Fibroblast of skin of abdomen (primary cell): ENCODE measurements at places on chromosomes 12 and 14.

- DNase-seq = no peak
Observed at GRCh38 chr14:71931492-71932228, 569 bp upstream of the RGS6 start.

- peak; percentile 28 for DNase-seq
Observed at GRCh38 chr12:59382282-59383078, 213.3 kb upstream of the SLC16A7 start.

DNA sequence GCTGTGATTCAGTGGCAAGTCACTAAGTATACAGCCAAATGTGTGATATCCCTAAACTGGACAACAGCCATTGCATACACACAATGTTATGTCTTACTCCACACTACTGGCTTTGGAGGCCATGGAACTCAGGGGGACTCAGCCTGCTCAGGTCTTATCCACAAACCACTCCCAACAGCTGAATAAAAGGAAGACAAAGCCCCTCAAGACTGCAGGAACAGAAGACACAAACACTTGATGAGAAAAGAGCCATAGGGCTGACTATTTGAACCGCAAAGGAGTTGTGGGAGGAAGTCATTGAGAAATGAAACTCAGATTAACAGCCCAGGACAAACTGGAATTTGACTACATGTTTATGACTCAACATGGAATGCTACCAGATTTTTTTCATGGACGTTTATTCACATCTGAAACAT, 40.9 kb downstream of the PTGER2 start:
- DNase-seq = peak; percentile 94

DNA sequence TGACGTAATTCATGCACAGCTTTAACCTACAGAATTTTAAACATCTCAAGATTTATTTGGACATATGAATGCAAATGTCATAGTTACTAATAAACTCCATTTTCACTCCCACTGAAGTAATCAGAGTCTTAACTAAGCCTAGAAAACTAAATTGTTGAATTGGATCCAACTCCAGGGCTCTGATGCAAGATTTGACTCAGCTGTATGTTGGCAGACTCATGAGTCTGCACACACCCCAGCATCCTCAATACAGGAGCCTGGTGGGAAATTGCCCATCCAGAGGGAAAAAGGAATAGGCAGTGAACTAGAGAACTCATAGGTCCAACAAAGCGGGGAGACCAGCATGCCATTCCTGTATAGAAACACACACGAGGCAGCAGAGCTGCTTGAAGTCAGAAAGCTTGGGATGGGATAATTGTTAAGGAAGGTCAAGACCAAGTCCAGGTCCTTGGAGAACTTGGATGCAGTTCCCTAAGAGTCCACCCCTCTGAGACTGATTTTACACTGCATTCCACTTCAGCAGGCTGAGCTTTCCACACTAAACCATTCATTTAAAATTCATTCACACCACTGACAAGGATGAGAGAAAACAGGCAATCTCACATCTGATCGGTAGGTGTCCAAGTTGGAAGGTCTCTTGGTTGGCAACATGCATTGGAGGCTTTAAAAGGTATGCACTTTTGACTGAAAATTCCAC, 14.4 kb downstream of the TMTC1 start:
- peak; percentile 75 for DNase-seq

GRCh38 chr12:108777156-108777555, 45.8 kb upstream of the CORO1C start:
- DNase-seq = no peak

DNA sequence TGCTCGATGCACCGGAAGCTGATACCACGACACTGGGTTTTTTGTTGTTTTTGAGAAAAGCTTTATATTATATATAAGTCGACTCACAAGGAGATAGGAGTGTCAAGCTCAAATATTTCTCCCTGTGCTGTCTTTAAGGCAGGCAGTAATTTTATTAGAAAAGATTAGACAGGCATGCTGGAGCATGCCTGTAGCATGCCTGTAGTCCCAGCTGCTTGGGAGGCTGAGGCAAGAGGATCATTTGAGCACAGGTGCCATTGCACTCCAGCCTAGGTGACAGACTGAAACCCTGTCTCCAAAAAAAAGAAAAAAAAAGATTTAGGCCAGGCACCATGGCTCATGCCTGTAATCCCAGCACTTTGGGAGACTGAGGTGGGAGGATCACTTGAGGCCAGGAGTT, 51.8 kb downstream of the GNS start:
- no peak for DNase-seq

GRCh38 chr12:27822076-27822712, 42.2 kb upstream of the MANSC4 start:
- peak; percentile 75 for DNase-seq

- no peak for DNase-seq
Observed at GRCh38 chr12:98275131-98275475, 240.3 kb upstream of the TMPO start.

GRCh38 chr12:112096070-112096469, 12.5 kb downstream of the NAA25 start:
- DNase-seq = no peak

- DNase-seq = peak; percentile 87
Observed at GRCh38 chr12:65327207-65328076, 49.0 kb downstream of the MSRB3 start.

- DNase-seq = no peak
Observed at GRCh38 chr14:54258382-54258781, 138.4 kb upstream of the CDKN3 start.

DNA sequence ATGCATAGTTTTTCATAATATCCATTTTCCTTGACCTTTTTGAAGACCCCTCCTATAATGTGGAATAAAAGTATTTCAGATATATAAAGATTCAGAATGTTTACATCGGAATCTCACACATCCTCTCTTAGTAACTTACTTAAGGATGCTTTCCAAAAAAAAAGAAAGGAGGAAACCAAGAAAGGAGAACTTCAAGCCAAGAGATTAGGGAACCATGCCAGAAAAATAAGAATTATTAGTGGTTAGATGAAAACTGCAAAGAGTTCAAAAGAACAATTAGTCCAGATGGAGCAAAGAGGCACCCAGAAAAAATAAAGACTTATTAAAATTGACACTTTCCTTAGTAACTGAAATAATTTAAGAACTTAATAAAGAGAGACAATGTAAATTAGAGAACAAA, 179.2 kb downstream of the DUSP6 start:
- no peak for DNase-seq

DNA sequence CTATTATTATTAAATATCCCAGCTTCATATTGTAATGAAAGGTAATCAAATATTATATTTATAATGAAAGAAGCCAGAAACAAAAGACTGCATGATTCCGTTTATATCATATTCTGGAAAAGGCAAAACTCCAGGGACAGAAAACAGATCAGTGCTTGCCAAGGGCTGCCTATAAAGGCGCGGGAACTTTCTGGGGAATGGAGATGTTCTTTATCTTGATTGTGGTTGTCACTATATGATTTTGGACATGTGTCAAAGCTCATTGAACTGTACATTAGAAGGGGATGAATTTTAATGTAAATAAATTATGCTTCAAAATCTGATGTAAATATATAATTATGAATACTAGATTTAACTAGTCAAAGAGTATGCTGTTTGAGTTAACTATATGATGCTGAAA, 115.4 kb upstream of the KRAS start:
- DNase-seq = no peak

GRCh38 chr12:8781381-8782127, 40.9 kb upstream of the A2ML1 start:
- no peak for DNase-seq

DNA sequence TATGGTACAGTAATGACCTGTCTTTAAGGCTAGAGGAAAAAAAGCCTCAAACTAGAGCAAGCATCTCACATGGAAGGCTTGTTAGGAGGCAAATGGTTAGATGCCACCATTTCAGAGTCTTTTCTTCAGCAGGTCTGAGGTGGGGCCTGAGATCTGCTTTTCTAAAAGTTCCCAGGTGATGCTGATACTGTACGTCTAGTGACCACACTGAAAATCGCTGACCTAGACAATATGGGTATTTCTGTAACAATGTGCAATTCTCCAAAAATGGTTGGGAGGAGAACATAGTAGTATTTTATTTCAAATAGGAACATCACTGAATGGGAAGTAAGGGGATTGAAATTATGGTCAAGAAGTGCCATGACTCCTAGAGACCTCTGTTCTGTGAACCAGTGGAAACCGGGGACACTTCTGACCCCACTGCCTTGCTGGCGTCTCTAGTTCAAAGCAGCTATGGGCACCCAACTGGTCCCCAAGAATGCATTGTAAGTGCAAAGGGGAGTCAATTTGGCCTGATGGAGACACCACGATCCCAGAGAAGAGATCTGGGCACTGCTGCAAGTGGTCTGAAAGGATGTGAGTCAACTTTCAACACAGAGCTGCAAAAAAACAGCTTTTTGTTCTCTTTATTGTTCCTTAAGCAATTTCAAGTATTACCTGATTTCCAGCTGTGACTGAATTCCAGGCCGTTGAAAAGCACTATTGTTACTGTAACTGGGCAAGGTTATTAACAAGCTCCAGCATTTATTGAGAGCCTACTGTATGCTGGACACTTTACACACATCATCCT, 54.4 kb upstream of the PLEKHG7 start:
- DNase-seq = no peak

- DNase-seq = peak; percentile 67
Observed at GRCh38 chr12:102480406-102480805, at the start of gene IGF1. Gene IGF1 (minus strand): TSS chr12:102480563. CDS start chr12:102480381, 182 bp downstream.

GRCh38 chr12:43883311-43883710, 47.4 kb downstream of the TMEM117 start:
- peak; percentile 25 for DNase-seq

DNA sequence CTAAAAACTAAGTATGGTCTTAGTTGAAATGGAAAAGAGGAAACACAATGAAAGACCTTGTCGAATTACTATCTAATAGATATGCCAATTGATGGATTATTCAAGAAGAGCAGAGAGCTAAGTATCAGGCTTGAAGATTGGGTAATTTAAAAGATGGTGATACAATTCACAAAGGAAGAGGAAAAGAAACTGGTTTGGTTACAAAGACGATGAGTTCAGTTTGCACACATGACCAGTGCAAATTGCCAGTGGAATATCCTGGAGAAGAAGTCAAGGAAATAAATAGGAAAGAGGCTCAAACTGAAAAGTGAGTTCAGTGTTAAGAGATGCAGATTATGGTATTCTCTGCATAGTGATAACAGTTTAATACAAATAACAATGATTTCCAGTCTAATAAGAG, 2.5 kb upstream of the RAP1B start:
- no peak for DNase-seq

GRCh38 chr14:31965735-31966598, 111.1 kb upstream of the ARHGAP5 start:
- DNase-seq = no peak

DNA sequence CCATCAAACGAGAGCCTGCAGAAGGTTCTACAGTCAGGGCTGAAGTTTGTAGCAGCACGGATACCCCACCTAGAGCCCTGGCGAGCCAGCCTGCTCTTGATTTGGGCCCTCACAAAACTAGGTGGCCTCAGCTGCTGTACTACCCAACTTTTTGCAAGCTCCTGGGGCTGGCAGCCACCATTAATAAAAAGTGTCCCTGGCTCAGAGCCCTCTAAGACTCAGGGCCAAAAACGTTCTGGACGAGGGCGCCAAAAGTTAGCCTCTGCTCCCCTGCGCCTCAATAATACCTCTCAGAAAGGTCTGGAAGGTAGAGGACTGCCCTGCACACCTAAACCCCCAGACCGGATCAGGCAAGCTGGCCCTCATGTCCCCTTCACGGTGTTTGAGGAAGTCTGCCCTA, 8.9 kb upstream of the PFDN5 start:
- no peak for DNase-seq

DNA sequence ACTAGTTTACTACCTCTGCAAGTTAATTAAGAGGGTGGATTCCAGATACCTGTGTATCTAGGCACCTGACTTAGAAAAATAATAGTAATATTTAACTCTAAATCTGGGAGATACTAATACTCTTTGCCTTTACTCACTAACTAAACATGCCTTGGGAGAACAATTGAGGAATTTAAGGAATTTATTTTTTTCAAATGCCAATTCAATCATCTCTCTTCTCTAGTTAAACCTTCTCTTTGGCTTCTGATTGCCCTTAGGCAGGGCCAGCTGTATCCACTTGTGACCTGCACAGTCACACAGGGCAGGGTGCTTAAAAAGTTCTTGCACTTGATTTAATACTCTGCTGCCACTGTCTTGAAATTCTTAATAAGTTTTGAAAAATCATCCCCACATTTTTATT, 142.4 kb downstream of the PLCZ1 start:
- DNase-seq = no peak

DNA sequence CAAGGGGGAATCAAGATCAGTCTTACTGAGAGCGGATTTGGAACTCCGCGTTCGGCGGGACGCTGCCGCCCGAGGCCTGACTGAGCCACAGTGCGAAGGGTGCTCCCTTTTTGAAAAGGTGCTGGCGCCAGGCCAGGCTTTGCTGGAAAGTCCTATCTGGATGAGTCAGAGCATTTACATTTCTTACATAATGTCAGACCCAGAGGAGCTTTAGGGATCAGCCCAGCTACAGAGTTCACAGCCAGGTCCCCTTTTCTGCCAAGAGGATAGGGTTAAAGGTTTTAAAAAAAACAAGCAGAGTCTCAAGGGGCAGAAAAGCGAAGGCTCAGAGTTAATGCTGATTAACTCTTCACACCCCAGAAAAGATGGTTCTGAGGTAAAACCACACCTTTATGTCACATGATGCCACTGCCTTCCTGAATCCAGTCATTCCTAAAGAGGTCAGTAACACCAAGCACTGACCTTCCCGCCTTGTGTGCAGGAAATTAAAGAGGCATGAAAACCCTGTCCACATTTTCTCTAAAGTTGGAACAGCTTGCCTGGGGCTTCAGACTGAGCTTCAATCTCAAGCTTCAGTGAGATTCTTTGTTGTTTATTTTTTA, 11.7 kb upstream of the FBXL14 start:
- DNase-seq = peak; percentile 89

DNA sequence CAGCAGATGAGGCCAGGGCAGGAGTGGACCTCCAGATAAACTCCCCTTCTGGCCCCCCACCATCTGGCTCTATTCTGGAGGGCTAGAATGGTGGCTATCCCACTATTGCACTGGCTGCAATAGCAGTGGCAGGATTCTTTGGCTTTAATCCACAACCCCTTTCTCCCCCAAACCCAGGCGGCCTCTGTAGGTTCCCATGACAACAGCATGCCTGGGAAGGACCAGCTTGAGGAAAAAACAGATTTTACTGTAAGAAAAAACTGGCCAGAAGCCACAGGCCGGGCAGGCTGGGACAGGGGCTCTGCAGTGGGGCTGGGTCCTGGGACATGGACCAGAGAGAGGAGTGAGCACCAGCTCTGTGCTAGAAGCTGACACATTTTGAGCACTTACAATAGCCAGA, 13.6 kb upstream of the ACVR1B start:
- no peak for DNase-seq

DNA sequence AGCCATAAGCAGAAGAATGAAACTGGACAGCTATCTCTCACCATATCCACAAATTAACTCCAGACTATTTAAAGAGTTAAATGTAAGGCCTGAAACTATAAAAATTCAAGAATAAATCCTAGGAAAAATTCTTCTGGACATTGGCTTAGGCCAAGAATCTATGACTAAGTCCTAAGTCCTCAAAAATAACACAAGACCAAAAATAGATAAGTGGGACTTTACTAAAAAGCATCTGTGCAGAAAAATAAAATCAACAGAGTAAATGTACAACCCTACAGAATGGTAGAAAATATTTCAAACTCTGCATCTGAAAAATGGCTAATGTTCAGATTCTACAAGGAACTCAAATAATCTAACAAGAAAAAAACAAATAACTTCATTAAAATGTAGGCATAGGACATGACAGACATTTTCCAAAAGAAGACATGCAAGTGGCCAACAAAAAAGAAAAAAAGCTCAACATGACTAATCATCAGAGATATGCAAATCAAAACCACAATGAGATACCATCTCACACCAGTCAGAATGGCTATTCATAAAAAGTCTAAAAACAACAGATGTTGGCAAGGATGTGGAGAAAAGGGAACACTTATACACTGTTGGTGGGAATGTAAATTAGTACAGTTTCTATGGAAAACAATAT, 61.0 kb upstream of the PPFIA2 start:
- peak; percentile 4 for DNase-seq
